ENCODE measurements at places on chromosomes 2 and 18.

DNA sequence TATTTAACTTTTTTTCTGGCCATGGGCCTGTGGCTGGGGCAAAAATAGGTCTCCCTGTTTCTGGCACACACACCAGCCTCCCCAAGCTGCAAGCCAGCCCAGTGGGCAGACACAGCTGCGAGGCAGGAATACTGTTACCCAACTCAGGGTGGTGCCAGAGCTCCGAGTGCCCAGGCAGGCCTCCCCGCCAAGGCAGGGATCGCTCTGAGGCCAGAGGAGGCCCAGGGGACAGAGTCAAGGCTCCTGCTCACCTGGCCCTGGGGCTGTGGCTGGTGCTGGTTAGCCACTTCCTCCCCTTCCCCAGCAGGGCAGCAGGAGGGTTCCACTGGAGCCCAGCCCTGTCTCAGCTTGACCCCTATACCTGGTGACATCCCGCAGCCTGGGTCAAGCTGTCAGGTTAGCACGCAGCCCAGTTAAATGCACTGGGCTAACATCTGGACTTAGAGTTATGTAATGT lies 67.1 kb upstream of the EPAS1 start:
- no peak for DNase-seq

- peak; percentile 38 for DNase-seq
Observed at GRCh38 chr2:73920577-73921545, 5.8 kb upstream of the DGUOK start.

DNA sequence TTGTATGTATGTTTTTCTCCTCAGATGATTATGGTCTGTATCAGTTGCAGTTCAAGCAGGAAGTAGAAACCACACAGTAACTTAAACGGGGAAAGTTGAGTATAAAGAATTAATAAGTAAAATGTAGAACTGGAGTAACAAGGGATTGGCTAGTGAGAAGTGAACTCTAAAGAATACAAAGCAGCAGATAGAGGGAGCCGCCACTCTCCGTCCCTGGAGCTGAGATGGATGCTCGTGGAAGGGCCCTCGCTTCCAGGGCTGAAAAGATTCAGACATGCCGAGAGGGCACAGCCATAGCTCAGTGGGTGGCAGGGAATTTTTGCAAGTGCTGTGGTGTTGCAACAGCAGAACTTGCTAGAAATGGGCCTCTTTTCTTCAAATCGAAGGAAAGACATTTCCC lies 155.8 kb downstream of the COL6A3 start:
- DNase-seq, result no peak

DNA sequence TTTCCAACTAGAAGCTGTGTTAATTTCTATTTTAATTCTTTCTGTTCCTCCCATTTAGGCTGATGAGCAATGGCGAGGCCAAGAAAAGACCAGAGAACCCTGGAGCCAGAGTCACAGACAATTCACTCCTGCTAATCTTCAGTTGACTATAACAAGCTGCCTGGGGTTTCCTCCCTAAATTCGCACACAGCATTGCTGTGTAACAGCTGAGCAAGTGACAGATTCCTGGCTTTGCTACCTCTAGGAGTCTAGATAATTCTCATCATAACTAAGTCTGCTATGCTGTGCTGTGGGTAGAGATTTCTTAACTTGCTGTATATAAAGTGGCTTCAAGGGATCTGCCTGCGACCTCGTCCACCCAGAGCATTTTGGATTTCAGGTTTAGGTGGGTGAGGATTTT lies 131.3 kb upstream of the REV1 start:
- no peak for DNase-seq

- no peak for DNase-seq
Observed at GRCh38 chr2:144159240-144159639, 360.7 kb downstream of the ZEB2 start.

DNA sequence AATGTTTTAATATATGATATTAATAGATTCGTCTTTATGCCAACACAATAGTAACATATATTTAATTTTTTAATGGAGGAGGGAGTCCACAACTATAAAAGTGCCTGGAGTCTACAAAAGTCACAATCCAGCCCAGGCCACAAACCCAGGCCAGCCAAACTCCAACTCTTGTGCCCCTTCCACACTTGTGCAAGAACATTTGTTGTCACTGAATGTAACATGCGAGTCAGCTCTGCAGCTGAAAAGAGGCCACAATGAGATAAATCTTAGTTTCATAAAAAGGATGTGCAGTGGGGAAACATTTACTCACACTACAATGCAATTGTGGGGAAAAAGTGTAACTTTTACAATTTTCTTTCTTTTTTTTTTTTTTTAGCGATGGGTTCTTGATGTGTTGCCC lies 110.8 kb downstream of the MCFD2 start:
- DNase-seq, result no peak

DNA sequence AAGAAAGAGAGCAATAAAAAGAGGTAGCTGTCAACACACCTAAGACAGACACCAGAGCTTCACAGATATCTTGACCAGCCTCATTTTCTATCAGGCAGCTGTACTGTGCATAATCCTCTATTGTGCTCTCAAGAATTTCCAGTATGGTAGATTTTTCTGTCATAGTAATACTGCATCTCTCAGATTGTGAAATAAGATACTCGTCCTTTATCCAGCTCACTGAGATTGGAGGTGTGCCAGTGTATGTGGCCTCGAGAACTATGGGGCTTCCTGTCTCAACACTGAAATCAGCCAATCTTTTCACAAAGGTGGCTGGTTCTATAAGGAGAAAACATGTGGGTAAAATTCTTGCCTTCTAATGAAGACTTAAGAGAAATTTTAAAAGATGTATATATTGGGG lies 88.9 kb downstream of the TTN start:
- no peak for DNase-seq

DNA sequence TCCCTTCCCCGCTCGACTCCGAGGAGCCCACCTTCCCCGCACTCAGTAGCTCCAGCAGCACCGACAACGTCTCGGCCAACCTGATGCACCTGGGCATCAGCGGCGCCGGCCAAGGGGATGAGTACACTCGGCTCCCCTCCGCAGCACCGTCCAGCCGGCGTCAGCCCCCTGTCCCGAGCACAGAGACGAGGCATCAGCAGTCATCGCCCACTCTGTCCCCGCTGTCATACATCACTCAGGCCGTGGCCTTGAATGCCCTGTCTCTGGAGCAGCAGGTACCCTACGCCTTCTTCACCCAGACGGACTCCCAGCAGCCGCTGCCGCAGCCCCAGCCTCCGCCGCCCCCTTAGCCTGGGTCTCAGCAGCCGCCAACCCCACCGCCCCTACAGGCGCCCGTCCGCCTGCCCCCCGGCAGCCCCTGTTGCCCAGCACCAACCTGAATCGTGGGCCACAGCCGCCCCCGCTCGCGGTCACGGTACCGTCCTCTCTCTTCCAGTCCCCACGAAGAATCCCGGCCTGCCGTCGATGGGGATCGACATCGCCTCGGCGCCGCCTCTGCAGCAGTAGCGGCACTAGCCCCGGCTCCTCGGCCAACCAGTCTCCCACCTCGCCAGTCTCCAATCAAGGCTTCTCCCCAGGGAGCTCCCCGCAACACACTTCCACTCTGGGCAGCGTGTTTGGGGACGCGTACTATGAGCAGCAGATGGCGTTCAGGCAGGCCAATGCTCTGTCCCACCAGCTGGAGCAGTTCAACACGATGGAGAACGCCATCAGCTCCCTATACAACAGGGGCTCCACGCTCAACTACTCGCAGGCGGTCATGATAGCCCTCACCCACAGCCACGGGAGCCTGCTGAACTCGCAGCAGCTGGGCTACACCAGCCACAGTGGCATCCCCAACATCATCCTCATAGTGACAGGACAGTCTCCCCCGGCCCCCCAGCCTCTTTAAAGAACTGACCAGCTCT lies 1195.9 kb upstream of the CHAC2 start:
- no peak for DNase-seq

GRCh38 chr2:96131813-96132745 lies 6.2 kb downstream of the ASTL start:
- DNase-seq, result no peak

DNA sequence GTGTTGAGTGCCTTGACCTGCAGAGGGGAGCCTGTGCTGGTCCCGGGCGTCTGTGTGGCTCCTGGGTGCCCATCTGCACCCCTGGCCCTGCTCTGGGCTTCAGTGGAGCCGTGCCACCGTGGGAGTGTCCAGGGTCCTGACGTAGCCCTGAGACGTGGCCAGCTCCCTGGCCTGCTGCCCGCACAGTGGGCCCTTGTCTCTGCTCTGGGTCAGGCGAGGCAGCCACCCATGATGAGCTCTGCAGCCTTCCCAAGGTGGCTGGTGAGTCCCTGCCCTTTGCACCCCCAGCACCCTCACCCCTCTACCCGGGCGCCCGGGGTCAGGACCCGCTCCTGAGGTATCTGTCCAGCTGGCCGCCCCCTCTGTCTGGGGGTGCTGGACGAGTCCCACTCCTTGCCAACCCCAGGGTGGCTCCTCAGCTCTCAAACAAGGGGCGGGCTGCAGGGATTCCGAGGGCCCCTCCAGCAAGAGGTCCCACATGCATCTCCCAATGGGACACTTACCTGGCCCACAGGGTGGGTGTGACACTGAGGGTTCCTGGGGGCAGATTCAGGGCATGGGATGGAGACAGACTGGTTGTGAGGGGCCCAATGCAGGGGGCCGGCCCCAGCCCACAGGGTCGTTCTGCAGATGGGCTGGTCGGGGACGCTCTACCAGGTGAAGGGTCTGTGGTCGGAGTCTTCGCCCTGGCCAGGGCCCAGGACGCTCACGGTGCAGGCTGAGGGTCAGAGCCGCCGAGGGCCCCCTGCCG lies 2.4 kb downstream of the NEU4 start:
- no peak for DNase-seq

- DNase-seq, result no peak
Observed at GRCh38 chr2:121345101-121345500, 60.1 kb upstream of the TFCP2L1 start.

DNA sequence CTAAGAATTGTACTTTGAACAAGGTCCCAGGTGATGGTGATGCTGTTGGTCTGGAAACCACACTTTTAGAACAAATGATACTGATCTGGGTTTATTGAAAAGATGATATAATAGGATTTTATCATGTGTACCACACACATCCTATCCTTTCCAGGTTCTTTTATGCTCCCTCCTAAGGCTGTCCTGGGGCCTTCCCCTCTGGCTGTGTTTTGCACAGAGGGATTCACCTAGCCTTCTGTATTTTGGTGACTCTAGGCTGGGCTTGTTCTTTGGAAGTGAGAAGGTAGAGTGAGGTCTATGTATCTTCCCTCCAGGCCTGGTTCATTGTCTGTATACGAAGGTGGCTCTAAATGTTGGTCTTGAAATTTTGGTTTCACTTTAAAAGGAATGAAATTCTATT lies 12.7 kb downstream of the ANXA4 start:
- DNase-seq, result no peak

GRCh38 chr2:101736233-101736632 lies 38.7 kb downstream of the MAP4K4 start:
- DNase-seq, result no peak

GRCh38 chr2:130834091-130834930 lies 2.4 kb upstream of the ARHGEF4 start:
- no peak for DNase-seq

All from naive thymus-derived CD8-positive, alpha-beta T cell (primary cell).